ENCODE measurements at places on chromosomes 13 and 19.
A peak's percentile ranks its signal among the peaks of the same experiment; 100 is the strongest.

GRCh38 chr19:46480415-46480814 is 9.1 kb upstream of the PNMA8A start:
- peak; percentile 85 for DNase-seq

DNA sequence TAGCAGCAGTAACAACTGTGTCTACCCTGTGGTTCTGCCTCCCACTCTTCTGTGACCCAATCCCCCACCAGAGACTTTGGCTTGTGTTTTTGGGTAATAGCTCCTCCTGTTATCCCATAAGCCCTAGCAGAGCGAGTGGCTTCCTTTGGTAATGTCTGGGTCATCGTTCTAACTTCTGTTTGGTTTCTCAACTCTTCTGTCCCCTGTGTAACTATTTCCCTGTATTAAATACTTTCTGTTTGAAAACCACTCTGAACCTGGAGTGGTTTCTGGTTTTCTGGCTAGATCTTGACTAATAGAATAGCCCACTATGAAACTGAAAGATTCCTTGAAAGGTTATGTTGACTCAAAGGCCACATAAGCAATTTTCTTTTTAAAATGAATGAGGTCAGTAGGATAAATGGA is 350.0 kb downstream of the DCT start:
- DNase-seq = no peak

- no peak for DNase-seq
These were observed at the start of gene TSC22D1 for GRCh38 chr13:44575741-44576350. Gene TSC22D1 (minus strand): TSS chr13:44576330. CDS start chr13:44576074, 256 bp downstream.

DNA sequence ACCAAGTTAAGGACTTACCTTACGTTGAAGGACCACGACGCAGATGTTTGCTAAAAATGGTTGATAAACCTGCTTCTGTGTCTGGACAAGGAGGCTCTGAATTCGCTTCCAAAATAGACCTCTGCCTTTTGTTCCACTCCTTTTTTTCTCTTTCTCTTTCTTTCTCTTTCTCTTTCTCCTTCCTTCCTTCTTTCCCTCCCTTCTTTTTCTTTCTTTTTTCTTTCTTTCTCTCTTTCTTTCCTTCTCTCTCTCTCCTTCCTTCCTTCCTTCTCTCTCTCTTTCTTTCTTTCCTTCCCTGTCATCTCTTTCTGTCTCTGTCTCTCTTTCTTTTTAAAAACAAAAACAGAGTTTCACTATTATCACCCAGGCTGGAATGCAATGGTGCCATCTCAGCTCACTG is 290.7 kb downstream of the MYO16 start:
- DNase-seq = no peak

- DNase-seq = no peak
These were observed 75.5 kb upstream of the VSTM2B start for GRCh38 chr19:29450306-29450705.

DNA sequence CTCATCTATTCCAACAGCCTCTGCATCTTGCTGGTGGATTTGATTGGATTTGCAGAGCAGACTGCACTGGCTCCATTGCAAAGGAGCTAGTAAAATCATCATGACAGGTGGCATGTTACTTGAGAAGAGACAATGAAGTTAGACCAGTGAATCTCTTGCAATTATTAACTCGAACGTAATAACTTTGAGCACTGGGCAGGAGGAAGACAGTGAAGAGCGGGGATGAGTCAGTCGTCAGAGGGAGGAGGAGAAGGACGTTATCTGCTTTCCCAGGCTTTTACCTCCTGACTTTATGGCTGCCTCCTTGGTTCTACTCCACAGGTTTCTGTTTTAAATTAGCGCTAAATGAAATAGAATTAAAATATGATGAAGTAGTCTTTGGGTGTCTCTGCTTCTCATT is 257.8 kb upstream of the IPO5 start:
- DNase-seq = no peak

DNA sequence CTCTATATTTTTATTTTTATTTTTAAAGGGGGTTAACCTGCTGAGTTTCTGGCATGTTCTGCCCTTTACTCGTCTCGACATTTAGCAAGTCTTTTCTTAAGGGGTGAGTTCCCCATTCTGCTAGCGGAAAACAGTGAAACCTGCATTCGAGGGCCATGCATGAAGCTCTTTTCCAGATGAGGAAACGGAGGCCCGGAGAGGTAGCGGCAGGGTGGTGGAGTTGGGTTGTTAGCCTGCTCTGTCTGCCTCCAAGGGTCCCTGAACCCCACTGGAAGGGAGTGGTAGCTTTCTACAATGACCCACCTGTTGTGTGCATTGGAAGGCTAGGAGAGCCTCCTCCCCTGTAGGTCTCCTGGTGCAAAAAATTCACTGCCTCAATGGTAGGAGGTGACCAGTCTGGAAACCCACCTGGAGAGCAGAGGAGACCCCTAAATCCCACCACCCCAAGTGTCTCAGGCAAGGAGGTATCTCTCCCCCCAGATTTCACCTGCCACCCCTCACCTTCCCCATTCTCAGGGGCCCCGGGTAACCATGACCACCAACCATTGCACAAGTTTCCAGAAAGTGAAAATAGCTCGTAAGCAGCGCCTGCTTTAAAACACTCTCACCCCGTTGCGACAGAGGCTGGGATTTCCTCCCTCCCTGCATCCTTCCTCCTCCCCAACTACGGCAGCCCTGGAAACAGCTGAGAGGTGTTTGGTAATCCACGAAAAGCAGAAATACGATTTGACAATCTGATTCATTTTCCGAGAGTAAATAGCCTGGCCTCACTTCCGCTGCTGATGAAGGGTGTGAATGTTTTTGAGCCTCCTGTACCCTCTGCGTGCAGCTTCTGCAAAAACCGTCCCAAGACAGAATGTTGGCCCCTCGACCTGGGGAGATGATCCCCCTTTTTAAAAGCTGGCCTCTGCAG is 3.5 kb downstream of the KLF2 start:
- DNase-seq = no peak

GRCh38 chr19:31519908-31520307 is 170.7 kb upstream of the TSHZ3 start:
- DNase-seq = no peak

DNA sequence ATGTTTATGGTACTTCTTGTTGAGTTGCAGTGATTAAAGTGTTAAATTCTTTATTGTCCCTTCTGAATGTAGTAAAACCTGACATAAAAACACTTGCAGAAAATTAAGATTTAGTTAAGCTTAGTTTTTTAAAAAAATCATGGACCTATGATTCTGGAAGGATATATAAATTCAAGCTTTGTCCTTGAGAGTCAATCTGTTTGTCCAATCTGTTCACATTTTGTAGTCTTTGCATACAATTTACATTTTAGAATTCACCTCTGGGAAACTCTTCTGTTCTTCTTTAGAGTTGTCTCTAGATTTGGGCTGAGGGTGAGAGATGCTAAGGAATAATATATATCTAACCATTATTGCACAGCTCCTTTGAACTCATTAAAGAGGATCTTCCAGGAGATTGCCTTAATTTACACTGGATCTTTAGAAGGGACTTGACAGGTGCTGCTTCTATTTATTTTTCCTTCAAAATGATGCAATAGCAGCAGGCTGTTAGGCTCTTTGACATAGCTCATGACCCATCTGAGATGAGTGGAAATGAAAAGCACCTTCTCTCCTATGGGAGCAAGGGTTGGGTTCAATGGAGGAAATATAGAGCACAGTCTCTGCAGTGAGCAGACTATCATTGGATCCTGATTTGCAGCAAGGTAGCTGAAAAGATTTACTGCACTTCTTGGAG is 433.9 kb downstream of the GPC6 start:
- no peak for DNase-seq

DNA sequence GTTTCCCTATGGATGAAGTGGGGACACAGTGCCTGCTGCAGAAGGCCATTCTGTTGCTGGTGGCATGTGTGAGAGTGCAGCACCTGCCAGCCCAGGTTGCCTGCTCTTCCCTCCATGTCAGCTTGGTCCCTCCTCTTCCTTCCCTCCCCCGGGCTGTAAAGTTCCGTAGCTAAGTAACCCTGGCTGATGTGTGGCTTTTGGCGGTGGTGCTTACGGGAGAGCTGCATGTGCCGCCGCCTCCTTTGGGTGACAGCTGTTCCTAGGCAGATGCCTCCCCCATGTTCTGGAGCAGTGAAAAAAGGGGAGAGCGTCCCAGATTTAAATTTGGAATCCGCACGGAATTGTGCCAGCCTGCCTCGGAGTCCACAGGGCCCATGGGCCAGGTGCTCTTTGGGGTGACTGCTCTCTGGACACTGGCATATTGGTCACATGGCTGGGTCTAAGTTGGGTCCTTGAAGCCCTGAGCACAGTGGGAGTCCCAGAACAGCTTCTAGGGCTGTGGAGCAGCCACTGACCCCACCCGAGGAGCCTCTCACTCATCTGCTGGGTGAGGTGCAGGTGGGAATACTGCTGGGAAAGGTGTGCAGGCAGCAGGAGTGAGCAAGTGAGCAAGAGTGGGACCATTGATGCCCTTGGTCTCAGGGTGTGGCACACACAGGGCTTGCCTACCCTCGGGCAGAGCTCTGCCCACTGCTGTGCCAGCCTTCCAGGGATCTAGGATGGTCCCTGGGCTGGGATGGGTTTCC is 33.1 kb upstream of the ZNF536 start:
- no peak for DNase-seq

DNA sequence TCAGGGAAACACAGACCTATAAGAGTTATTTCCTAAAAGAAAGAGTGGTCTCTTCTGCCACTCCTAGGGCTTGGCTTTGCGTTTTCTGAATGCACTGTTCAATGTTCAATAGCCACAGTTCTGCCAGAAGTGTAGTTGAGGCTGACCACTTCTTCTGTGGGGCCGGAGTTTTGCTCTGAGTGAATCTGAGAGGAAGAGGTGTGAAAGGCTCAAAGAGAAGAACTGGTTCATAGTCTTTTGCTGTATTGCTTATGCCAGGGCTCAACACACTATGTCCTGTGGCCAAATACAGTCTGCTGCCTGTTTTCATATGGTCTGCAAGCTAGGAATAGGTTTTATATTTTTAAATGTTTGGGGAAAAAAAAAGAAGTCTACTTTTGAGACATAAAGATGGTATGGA is 128.2 kb downstream of the STOML3 start:
- no peak for DNase-seq

DNA sequence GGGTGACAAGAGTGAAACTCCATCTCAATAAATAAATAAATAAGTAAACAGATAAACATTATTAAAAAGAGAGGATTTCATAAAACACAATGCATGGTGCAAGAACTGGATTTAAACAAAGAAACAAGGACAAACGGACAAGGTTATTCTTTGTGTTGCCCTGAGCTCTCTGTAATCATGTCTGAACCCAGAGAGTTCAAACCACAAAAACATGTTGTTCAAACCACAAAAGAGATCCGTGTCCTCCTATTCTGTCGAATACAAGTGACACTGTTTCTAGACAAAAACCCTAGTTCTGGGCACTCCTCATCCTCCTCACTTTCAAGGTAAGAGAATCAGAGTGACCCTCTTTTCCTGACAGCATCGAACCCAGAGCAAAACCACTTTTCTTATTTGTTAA is 4.6 kb upstream of the TPRX2 start:
- DNase-seq = no peak

- no peak for DNase-seq
These were observed 51.7 kb upstream of the SERPINE3 start for GRCh38 chr13:51287758-51288157.

- DNase-seq = no peak
These were observed 701.4 kb downstream of the FGF9 start for GRCh38 chr13:22372261-22372660.

DNA sequence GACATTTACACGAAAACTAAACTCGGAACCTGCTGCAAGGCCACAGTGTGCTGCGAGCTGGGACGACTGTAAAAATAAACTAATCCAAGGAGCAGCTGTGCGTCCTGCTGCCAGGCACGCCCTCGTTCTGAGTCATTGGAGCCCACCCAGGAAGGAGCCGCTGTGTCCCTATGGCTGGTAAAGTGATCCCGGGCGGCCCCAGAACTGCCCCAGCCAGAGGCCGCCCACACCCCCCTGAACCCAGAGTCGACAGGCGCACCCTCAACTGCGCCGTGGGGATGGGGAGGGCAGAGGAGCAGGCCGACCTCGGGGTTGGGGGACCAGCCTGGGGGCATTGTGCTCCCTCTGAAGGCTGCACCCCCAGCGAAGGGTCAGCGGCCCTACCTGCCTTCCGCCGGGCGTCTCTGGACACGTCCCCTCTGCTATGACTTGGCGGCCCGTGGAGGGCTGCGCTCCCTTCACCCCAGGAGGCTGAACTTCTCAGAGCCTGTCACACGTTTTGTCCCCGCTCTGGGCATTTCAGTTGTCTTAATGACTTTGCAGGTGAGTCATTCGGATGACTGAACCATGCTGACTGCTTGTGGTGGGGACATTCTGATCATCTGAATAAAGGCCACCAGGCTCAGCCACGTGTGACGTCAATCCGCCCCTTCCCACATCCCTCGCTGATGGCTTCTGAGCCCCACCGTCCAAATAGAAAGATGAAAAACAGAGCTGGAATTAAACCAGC is 42.7 kb downstream of the ADPRHL1 start:
- DNase-seq = peak; percentile 56

DNA sequence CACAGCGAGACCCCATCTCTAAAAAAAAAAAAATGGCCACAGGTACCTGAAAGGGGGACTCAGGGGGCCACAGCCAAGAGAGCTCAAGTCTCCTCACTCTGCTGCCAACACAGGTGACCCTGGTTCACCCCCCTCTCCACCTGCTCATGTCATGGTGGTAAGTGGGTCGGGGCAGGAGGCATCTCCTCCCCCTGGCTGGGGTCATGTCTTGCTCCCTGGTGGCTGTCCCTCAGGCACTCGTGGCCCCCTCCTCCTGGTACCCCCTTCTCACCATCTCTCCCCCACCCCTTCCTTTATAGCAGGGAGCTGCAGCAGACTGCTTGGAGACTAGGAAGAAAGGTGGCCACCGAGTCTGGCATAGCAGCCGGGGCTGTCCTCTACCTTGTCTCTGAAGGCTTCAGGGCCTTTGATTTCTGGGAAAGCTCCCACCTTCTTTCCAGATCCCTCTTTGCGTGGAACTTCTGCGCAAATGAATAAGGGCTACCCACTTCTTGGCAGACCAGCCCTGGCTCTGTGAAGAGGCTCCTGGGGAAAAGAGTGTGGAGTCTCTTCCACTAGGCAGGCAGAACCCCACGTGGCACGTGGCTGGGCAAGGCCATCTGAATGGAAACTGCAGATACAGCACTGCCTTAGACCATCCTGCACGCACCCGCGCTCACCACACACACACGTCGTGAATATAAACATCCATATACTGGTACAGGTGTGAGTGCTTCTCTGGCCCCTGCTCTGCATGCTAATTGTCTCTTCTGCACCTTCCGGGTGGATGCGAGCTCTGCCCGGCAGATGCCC is 20.1 kb upstream of the MIER2 start:
- no peak for DNase-seq

DNA sequence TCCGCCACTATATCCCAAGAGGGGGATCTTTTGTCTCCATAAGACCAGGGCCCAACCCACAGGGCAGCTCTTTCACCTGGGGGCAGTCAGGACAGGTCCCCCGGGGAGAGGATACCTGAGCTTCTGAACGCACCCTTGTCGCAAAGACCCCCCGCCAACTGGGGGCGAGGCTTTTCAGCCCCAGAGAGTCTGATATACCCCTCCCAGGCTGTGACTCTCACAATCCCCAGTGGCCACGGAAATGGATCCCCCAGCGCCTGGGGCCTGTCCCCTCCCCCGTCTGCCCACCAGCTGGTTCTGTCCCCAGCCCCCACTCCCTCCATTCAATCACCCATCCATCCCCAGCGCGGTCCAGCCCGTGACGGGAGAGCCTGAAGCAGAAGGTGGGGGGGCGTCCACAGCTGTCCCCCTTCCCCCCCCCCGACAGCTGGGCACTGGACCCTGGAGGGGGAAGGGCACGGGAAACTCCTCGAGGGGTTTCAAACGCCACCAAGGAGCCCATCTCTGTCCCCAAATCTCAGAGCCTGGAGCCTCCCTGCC is 823 bp downstream of the DOCK6 start:
- DNase-seq = no peak

All from right renal cortex interstitium (tissue), 3 donors.